Stimulated activated naive B cell treated with anti-CD40 and anti-IgM and Interleukin-4, amounts not matched to agents 10 μg/mL and 1 μg/mL and 100 μg/mL, for 72 hours (primary cell): ENCODE measurements at places on chromosomes 4 and X.

DNA sequence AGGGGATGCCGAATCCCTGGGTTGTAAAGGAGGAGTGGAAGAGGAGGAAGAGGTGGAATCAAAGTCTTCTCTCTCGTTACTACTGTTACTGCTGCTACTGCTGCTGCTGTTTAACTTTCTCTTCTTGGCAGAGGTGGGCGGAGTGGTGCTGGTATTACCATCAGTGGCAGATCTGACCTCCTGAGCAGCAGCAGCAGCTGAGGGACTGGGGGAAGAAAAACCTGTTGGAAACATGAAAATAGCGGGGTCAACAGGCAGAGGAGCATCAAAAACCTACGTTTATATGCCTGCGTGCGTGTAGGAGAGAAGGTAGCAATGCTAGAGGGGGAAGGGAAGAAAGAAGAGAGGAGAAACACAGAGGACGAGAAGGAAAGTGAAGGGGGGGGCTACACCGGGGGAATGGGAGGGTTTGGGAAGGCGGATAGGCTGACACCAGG lies 339 bp downstream of the CUL4B start:
- H3K27me3 ChIP-seq: no peaks in the 10 kb centered on the region
- peak overlapping the region; percentile 93 for H3K4me3 ChIP-seq
- H3K27ac ChIP-seq: peak overlapping the region; percentile 92
- peak; percentile 23 for DNase-seq
- no peaks in the 10 kb centered on the region for H3K36me3 ChIP-seq
- H3K4me1 ChIP-seq: peaks cover 5% of the 10 kb centered on the region

GRCh38 chr4:23485801-23486200 lies 404.0 kb downstream of the PPARGC1A start:
- H3K27me3 ChIP-seq: no peaks in the 10 kb centered on the region
- no peak for DNase-seq
- H3K36me3 ChIP-seq: no peaks in the 10 kb centered on the region
- no peaks in the 10 kb centered on the region for H3K4me1 ChIP-seq

DNA sequence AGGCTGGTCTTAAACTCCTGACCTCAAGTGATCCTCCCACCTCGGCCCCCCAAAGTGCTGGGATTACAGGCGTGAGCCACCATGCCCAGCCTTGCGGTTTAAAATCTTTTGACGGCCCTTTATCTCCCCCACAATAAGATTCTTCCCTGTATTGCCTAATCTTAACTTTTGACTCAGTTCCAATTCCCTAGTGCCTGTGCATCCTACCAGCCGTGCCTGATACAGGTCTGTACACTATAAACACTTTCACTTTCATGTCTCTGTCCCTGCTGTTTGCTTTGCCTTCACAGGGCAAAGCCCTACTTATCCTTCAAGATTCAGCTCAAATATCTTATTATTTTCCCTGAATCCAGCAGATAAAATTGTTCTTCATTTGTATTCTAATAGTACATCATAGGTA lies 74.6 kb downstream of the WDR44 start:
- no peak overlapping the region for H3K27ac ChIP-seq
- H3K27me3 ChIP-seq: no peaks in the 10 kb centered on the region
- H3K4me3 ChIP-seq: no peak overlapping the region
- no peaks in the 10 kb centered on the region for H3K4me1 ChIP-seq

DNA sequence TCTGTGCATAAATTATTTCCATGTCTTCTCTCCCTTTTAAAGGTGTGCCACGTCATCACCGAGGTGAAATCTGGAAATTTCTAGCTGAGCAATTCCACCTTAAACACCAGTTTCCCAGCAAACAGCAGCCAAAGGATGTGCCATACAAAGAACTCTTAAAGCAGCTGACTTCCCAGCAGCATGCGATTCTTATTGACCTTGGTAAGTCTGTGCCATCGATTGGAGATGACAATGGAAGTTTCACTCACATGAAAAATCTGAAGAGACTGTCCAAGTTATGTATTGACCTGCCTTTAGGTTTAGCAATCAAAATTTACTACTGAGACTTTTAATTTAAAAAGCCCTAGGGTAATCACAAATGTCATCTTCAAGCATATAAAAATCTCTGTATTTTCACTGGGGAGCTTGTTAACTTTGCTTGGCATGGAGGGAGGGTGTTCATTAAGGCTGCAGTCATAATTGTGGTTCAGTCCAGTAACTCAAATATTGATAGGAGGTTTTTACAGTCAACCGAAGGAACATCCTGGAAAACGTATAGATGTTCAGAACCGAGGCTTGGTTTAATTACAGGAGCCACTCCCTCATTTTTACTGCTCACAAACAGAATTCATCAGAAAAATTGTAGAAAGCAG lies 142.9 kb downstream of the PTTG2 start:
- no peak overlapping the region for H3K4me3 ChIP-seq
- no peak for DNase-seq
- no peaks in the 10 kb centered on the region for H3K27me3 ChIP-seq
- H3K27ac ChIP-seq: peak overlapping the region; percentile 9
- peaks cover 4% of the 10 kb centered on the region for H3K4me1 ChIP-seq

- peaks cover 16% of the 10 kb centered on the region for H3K36me3 ChIP-seq
- H3K4me1 ChIP-seq: peaks cover 6% of the 10 kb centered on the region
- H3K4me3 ChIP-seq: no peak overlapping the region
- DNase-seq: no peak
- no peak overlapping the region for H3K27ac ChIP-seq
These were observed 185.4 kb downstream of the TSPAN5 start for GRCh38 chr4:98473046-98473445.

- peaks cover 26% of the 10 kb centered on the region for H3K4me1 ChIP-seq
- peaks cover 4% of the 10 kb centered on the region for H3K27me3 ChIP-seq
- H3K27ac ChIP-seq: peak overlapping the region; percentile 3
- peak overlapping the region; percentile 76 for H3K4me3 ChIP-seq
These were observed 9.6 kb upstream of the TSPYL2 start for GRCh38 chrX:53072418-53073114.

- DNase-seq: no peak
- no peaks in the 10 kb centered on the region for H3K4me1 ChIP-seq
- H3K4me3 ChIP-seq: no peak overlapping the region
- no peaks in the 10 kb centered on the region for H3K36me3 ChIP-seq
- H3K27ac ChIP-seq: no peak overlapping the region
These were observed 339.9 kb downstream of the FBXO8 start for GRCh38 chr4:173943547-173943946.

DNA sequence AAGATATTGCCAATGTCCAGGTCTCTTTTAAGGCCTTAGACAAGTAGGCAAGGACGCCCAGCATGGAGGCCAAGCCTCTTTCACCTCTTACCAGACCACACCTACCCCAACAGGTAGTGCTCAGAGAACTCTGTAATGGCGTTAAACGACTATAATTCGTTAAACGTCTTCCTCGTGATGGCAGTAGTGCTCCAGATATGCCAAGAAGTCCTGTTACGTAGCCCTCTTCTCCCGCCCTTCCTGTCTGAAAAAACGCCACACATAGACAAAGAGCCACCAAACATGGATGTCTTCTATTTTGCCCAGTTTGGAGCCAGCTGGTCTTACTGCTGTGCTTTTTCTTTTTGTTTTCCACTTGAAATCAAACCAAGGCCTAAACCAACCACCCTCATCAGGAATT lies 190.7 kb downstream of the OR13H1 start:
- peak overlapping the region; percentile 57 for H3K4me3 ChIP-seq
- no peaks in the 10 kb centered on the region for H3K27me3 ChIP-seq
- peaks cover 23% of the 10 kb centered on the region for H3K36me3 ChIP-seq
- H3K4me1 ChIP-seq: no peaks in the 10 kb centered on the region

DNA sequence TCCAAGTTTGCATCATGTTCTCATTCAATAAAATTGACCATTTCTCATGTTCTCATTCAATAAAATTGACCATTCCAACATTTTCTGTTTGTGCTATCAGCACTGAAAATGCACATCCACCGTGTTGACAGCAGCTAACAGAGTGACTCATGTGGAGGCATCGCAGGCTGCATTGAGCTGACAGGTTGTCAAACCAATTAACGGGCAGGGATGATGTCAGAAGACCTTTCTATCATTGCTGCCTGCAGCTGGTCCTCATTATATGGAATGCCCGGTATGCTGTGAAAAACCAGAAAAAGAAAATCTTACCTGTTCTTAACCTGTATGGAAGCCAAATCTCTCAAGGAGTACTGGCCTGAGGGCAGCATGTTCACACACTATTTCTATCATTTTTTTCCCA lies 202.0 kb downstream of the SMIM20 start:
- DNase-seq: no peak
- H3K27me3 ChIP-seq: peaks cover 42% of the 10 kb centered on the region
- H3K4me3 ChIP-seq: no peak overlapping the region
- H3K36me3 ChIP-seq: peaks cover 1% of the 10 kb centered on the region

DNA sequence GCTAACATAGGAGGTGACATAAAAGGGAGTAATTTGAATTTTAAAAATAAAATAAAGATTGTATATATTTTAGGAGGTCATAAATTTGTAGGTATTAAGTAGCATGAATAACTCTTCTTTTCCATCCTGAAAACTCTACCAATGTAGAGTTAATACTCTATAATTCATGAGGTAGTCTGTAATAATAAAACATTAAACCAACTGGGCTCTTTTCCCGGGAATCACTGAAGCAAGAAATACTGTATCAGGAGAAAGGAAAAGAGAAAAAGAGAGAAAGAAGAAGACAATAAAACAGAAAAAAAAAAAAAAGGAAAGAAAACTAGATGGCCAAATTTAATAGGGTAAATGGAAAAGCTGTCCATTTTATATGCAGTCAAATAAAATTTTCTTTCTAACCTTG lies 984.4 kb downstream of the CCSER1 start:
- H3K27me3 ChIP-seq: no peaks in the 10 kb centered on the region
- DNase-seq: no peak

GRCh38 chrX:125293850-125294780 lies 25.6 kb upstream of the TEX13C start:
- no peak overlapping the region for H3K27ac ChIP-seq
- no peak overlapping the region for H3K4me3 ChIP-seq
- DNase-seq: no peak
- no peaks in the 10 kb centered on the region for H3K36me3 ChIP-seq
- H3K27me3 ChIP-seq: no peaks in the 10 kb centered on the region

DNA sequence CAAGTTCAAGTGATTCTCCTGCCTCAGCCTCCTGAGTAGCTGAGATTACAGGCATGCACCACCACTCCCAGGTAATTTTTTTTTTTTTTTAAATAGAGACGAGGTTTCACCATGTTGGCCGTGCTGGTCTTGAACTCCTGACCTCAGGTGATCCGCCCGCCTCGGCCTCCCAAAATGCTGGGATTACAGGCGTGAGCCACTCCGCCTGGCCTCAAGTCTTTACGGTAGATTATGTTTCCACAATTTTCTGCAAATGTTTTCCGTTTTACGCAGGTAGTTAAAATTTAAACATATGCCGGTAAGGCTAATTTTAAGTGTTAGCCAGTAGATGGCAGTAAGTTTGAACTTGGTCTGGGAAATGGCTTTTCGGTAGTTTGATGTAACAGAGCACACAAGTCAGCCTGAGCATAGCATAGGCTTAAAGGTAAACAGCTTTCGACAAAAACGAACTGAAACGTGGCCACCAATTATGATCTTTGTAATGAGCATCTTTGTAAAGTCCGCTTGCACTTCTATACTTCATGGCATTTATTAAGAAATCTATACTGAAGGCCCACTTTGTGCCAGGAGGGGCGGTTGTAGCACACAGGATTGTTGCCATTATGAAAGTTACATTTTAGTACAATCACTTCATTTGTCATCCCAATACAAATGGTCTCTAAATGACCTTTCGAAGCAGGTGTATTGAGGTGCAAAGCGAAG lies 31.1 kb downstream of the CCKAR start:
- no peaks in the 10 kb centered on the region for H3K27me3 ChIP-seq
- H3K4me1 ChIP-seq: peaks cover 8% of the 10 kb centered on the region
- H3K36me3 ChIP-seq: no peaks in the 10 kb centered on the region
- peak overlapping the region; percentile 25 for H3K27ac ChIP-seq

DNA sequence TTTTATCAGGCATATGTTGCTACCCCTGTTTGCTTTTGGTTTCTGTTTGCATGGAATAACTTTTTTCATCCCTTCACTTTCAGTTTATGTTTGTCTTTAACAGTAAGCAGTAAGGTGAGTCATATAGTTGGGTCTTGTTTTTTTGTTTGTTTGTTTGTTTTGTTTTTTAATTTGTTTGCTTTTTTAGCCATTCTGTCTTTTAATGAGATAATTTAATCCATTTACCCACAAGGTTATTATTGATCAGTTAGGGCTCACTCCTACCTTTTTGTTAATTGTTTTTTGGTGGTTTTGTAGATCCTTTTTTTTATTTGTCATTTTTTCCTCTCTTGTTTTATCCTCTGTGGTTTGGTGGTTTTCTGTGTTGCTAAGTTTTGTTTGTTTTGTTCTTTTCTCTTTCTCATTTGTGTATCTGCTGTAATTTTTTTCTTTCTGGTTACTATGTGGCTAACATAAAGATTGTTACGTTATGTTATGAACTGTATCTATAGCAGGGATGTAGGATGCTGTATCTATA lies 379.5 kb upstream of the MAD2L1 start:
- H3K27me3 ChIP-seq: no peaks in the 10 kb centered on the region
- no peaks in the 10 kb centered on the region for H3K4me1 ChIP-seq
- DNase-seq: no peak
- no peak overlapping the region for H3K4me3 ChIP-seq
- H3K36me3 ChIP-seq: no peaks in the 10 kb centered on the region

DNA sequence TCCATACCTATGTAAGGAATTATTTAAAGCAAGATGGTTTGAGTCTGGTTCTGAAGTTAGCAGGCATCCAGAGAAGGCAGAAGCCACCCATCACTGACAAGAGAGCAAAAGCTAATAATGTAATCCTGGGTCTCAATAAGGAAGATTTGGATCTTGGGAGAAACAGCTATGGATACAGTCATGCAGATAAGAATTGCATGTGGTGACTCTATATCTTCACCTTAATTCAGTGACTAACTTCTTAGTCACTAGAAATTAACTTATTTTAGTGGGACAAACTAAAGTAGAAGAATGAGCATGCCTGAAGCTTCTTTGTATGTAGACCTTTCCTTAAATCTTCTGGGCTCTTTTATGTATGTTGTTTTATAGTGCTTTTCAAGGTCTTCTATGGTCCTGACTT lies 66.6 kb downstream of the ATP10D start:
- H3K27me3 ChIP-seq: no peaks in the 10 kb centered on the region
- H3K27ac ChIP-seq: no peak overlapping the region
- peaks cover 41% of the 10 kb centered on the region for H3K36me3 ChIP-seq
- H3K4me3 ChIP-seq: no peak overlapping the region
- H3K4me1 ChIP-seq: no peaks in the 10 kb centered on the region

DNA sequence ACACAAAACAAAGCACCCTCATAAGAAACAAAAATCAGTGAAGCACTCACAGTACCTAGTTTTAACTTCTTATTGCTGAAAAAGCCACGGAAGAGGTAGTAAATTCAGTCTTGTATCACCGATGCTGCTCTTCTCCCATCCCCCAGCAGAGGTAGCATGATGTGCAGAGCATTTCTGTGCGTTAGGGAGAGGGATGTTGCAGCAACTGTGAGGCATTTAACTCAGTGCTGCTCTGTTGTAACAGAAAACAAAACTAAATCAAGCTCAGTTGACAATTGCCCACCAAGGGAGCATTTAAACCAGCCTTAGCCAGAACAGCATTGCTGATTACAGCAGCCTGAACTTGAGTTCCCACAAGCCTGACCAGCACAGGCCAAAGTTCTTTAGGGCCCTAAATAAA lies 1279.7 kb upstream of the ADGRL3 start:
- H3K27ac ChIP-seq: no peak overlapping the region
- H3K4me3 ChIP-seq: no peak overlapping the region
- H3K27me3 ChIP-seq: no peaks in the 10 kb centered on the region

GRCh38 chrX:153967536-153968224 lies 3.9 kb downstream of the HCFC1 start:
- H3K36me3 ChIP-seq: peaks cover 42% of the 10 kb centered on the region
- H3K27me3 ChIP-seq: no peaks in the 10 kb centered on the region
- H3K4me3 ChIP-seq: peak overlapping the region; percentile 98
- H3K27ac ChIP-seq: peak overlapping the region; percentile 89
- DNase-seq: no peak
- peaks cover 36% of the 10 kb centered on the region for H3K4me1 ChIP-seq

- H3K36me3 ChIP-seq: no peaks in the 10 kb centered on the region
- H3K27me3 ChIP-seq: no peaks in the 10 kb centered on the region
- H3K4me3 ChIP-seq: no peak overlapping the region
- H3K4me1 ChIP-seq: peaks cover 6% of the 10 kb centered on the region
- no peak overlapping the region for H3K27ac ChIP-seq
- no peak for DNase-seq
These were observed 8.2 kb downstream of the RASSF6 start for GRCh38 chr4:73612032-73612431.
